ENCODE measurements at places on chromosomes 2 and 18. TPM values are rescaled to one million over a fixed set of nuclear protein-coding genes. Genes with fewer than 3 reads are reported as not detected.

DNA sequence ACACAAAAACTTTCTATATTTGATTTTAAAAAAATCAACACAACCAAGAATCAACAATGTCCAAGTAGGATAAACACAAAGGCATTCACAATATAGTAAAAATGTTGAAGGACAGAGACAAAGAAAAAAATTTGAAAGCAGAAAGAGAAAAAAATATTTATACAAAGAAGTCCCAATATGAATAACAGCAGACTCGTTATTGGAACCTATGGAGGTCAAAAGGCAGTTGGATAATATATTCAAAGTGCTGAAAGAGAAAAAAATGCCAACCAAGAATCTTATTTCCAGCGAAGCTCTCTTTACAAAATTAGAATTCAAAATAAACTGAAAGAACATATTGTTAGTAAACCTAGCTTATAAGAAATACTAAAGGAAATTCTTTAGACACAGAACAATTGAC is 859.5 kb downstream of the LRP1B start:
- no peak for DNase-seq

Gene DHRS9
- 1.5 TPM for total RNA-seq

DNA sequence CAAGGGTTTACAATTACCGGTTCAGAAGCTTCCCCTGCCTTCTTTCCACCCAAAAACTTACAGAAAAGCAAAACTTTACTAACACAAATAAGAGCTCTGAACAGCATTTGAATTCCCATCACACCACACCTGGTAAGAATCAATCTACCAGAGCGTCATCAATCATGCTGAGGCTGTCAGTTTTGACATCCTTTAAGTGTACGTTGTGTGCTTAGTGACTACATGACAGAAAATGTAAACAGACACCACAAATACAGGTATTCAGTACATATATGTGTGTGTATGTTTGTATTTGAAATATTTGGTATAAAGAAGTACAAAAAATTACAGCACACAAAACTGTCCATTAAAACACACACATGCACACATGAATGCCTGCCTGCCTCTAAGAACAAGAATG is 523.5 kb downstream of the TMEM182 start:
- DNase-seq, result no peak

- no peak for DNase-seq
Observed at GRCh38 chr18:58386780-58387179, 242.1 kb downstream of the ALPK2 start.

Gene STK39
- 18.7 TPM for total RNA-seq

- DNase-seq, result no peak
Observed at GRCh38 chr2:127095367-127095641, 11.7 kb downstream of the BIN1 start.

- no peak for DNase-seq
Observed at GRCh38 chr2:854460-854859, 96.2 kb upstream of the SNTG2 start.

GRCh38 chr2:152637251-152637650 is 80.0 kb downstream of the PRPF40A start:
- no peak for DNase-seq

Gene FBXO41
- total RNA-seq, result 5.0 TPM

- no peak for DNase-seq
Observed at GRCh38 chr2:13020469-13020868, 303.7 kb downstream of the TRIB2 start.

Gene TBR1
- not detected for total RNA-seq

Gene CNNM3
- total RNA-seq, result 31.4 TPM

GRCh38 chr2:218229239-218229638 is 12.2 kb downstream of the ARPC2 start:
- no peak for DNase-seq

Gene C1QL2
- total RNA-seq, result 0.31 TPM

GRCh38 chr2:202267495-202267894 is 1.9 kb downstream of the NOP58 start:
- DNase-seq, result peak; percentile 15

DNA sequence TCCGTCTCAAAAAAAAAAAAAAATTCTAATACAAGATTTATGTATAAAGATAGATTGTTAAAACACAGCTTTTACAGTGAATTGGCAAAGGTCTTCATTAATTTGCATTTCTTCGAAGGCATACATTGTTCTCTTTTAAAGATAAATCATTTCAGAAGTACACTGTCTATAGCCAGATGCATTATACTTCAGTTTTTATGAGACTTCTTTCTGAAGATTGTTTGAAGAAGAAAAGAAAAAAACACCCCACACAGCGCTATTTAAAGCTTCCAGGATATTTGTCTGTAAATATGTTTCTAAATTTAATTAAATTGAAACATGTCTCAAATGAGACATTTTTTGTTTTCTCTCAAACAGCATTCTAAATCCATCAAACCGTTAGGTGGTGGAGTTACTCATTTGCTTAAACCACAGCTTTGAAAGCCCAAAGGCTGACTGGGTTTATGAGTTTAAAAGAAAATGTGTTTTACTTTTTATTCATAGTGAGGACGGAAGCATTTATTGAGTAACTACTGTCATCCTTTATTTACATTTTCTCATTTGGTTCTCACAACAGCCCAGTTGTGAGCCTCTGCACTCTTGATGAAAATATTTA is 42.4 kb upstream of the C1GALT1C1L start:
- no peak for DNase-seq

Gene NEU4
- total RNA-seq, result 0.26 TPM

Gene IL1RL2
- total RNA-seq, result 0.63 TPM

Gene DSEL
- total RNA-seq, result 13.0 TPM

GRCh38 chr2:237581751-237582746 is 8.5 kb downstream of the RAB17 start:
- DNase-seq, result peak; percentile 87

- DNase-seq, result no peak
Observed at GRCh38 chr18:31658670-31659575, 25.5 kb downstream of the B4GALT6 start.

Gene ZDBF2
- 6.3 TPM for total RNA-seq

DNA sequence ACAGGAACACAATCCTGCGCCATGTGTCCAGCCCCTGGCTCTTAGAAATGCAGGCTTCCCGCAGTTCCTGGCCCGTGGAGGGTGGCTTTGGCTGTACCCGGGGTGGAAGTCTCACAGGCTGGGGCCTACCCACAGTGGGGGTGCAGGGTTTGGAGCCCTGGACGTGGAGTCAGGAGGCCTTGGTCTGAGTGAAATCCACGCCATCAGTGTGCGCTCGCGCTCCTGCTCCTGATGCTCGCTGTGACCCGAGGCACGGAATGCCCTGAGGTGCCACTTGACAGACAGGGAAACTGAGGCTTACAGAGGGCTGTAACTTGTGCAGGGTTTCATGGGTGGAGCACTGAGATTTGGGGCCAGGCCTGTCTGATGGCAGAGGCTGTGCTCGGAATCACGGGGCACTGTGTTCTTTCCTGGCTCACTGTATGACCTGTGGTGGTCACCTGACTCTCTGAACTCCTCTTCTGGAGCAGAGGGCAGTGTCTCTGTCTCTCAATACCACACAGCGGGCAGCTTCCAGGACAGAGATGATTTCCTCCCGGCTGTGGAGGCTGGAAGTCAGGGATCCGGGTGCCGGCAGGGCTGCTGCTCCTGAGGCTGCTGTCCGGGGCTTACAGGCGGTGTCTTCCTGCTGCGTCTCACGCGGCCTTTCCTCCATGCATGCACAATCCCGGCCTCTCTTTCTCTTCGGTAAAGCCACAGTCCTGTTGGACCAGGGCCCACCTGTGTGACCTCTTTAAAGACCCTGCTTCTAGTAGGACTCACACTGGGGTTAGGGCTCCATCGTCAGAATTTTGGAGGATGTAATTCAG is 25.9 kb upstream of the ALLC start:
- no peak for DNase-seq

Gene ELMOD3
- 14.4 TPM for total RNA-seq

DNA sequence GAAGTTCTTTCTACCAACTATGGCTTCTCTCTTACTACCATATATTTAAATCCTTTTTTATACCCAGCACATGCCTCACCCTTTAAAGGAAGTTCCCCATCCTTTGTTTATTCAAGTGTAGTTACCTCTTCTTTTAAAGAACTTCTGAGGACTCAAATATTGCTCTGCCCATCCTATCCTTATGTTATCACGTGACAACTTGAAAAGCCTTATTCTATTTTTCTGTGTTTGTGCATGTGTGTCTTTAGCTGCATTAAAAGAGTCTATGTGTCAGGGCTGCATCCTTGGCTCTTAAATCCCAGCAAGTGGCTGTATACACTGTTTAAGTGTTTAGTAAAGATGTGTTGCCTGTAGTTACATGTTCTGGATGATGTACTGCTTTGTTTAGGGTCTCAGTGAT is 22.5 kb downstream of the FSHR start:
- no peak for DNase-seq

- DNase-seq, result no peak
Observed at GRCh38 chr2:16623564-16624435, 41.8 kb downstream of the CYRIA start.

GRCh38 chr2:79189465-79189864 is 29.9 kb upstream of the REG3A start:
- no peak for DNase-seq

Gene ANTXR1
- 81.0 TPM for total RNA-seq

DNA sequence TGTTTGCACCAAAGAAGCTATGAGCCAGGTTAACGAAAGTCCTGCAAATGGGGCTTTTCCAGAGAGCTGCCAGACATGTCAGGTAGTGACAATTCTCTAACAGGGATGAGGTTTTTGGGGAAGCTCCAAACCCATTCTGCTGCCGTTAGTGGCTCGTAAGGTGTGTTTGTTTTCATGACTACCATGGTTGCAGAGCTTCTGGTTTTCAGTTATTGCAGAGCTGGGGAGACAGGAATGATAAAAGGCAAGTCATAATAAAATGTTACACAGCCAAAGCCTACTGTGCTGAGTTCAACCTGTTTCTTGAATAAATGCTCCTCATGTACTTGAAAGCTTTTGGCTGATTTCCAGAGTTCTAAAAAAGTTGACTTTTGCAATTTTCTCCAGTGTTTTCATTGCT is 209.2 kb upstream of the STK17B start:
- DNase-seq, result no peak

DNA sequence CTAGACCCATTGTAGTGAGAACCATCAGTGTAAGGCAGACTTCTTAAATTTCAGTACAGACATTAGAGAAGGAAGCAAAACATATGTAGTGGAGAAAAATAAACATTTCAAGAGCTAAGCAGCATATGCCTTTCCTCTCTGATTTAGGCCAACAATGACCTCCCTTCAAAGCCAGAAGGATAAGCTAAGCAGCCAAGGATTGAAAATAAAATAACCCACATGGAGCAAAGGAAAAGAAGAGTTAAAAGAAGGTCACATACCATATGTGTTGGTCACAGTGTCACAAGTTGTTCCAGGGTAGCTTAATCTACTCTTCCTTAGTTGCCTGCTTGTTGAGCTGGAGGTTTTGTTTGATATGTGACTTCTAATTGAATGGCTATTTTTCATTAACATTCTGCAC is 15.6 kb upstream of the LAMA1 start:
- no peak for DNase-seq

- no peak for DNase-seq
Observed at GRCh38 chr18:53457068-53457467, 767.4 kb downstream of the MBD2 start.

GRCh38 chr2:85761512-85761944 is 7.7 kb downstream of the ATOH8 start:
- DNase-seq, result no peak

Gene ADCYAP1
- total RNA-seq, result 0.48 TPM

DNA sequence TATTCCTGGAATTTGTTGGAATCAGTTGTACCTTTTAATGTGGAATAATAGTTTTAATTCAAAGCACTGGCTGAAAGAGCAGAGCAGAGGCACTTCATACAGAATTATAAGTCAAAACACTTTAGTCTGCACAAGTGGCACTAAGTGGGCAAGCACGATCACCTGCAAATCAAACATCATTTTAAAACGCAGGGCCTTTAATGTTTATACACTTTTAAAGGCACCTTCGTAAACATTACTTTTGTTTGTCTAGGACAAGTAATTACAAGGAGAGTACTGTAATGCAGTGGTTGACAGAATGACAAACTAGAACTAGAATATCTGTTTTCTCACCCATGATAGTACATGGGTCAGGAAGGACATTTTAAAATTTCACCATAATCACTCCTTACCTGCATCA is 36.4 kb downstream of the LANCL1 start:
- no peak for DNase-seq

GRCh38 chr18:25229920-25230319 is 122.0 kb downstream of the ZNF521 start:
- no peak for DNase-seq

DNA sequence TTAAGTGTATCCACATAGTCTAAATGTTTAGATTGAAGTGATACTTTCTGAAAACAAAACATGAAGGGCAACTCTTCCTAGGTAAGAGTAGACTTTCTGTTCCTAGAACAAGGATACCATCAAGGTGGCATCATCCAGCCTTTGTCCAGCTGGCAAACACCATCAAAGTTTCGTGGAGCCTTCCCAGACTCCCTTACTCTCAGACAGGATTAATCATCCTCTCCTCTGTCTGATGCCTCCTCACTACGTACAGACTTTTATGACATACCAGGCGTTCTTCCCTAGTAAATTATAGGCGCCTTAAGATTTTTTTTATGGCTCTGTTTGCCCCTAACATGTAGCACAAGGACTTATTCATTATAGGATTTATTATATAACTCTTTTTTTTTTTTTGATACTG is 29.4 kb upstream of the ASNSD1 start:
- DNase-seq, result no peak

GRCh38 chr18:54357082-54357659 is 487 bp downstream of the STARD6 start:
- DNase-seq, result no peak

DNA sequence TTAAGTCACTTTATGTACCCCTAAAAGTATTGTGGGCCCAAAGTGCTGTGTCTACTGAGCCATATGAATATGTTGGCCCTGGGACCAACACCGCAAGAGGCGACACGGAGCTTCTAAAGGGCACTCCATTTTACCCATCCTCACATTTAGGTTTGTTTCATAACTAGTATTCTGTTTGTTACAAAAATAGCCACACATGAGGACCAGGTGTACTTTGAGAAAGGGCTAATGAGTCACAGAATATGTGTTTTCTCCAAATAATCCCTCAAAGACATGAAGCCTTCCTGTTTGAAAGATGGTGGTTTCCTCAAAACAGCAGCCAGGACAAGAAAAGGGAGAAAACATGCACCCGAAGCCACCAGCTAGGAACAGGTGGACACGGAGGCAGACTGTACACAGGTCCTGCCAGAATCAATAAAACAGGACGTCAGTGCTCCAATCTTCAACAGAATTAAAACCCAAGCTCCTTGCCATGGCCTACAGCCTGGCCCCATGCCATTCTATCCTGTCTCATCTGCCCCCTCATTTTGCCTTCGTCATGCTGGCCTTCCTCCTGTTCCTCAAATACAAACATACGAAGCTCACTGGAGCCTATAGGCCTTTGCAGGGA is 21.8 kb upstream of the GRB14 start:
- no peak for DNase-seq

GRCh38 chr18:55351241-55351691 is 236.7 kb downstream of the TCF4 start:
- DNase-seq, result no peak

DNA sequence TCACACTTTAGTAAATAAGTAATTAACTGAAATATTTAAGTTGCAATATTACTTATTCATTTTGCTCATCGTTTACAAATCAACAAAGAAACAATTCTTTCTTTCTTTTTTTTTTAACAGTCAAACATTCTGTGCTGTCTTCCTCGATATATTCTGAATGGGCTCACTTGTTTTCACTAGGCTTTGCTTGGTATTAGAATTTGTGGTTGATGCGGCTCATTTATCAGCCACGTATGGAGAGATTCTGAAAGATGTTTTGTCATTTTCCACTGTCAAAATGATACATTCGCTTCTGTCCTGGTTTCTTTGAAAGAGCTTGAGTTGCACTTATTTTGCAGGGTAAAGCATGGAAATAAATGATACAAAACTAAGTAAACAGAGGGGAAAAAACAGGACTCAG is 323.7 kb downstream of the LRRTM1 start:
- DNase-seq, result no peak

GRCh38 chr2:30509716-30510115 is 62.7 kb downstream of the LCLAT1 start:
- DNase-seq, result no peak

All from lung (tissue), 17 donors.